ENCODE measurements at places on chromosomes 13 and 19. TPM values are rescaled to one million over a fixed set of nuclear protein-coding genes. Genes with fewer than 3 reads are reported as not detected.

DNA sequence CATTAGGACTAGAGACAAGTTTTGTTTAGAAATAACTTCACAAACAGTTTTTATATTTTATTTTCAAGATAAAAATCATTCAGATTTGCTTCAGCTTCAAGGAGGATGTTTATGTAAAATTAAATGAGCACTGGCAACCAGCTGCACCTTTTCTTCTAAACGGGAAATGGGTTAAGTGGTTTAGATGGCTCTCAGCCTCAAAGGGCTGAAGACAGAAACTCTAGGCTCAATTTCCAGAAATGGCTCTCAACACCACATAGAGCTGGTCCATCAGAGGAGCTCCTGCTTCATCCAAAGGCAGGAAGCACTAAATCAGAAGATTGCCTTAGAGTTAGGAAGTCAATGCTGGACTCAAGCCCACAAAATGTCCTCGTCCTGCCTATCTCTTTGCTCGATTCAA lies 74.7 kb downstream of the ZNF429 start:
- H3K27ac ChIP-seq, result no peak overlapping the region
- H3K4me1 ChIP-seq, result no peaks in the 10 kb centered on the region
- no peak for DNase-seq
- no peak overlapping the region for H3K4me3 ChIP-seq

DNA sequence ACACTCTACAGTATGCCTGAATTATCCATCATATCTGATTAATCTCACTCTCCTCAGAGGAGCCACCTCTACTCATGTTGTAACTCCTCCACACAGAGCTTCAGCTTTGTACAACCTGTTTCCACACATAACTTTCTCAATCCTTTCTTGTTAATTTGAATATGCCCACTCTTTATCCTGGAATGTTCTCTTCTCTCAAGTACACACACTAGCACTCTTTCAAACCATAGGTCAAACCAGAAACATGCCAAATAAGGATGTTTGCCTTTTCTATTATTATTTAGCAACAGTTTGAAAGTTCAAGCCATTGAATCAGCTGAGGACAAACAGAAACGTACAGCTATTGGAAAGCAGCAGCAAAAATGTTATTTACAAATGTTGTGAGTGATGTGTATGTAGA lies 110.3 kb downstream of the MIPEP start:
- peaks cover 23% of the 10 kb centered on the region for H3K36me3 ChIP-seq
- no peak overlapping the region for H3K27ac ChIP-seq
- H3K4me3 ChIP-seq, result no peak overlapping the region
- no peaks in the 10 kb centered on the region for H3K27me3 ChIP-seq
- DNase-seq, result no peak

GRCh38 chr13:75879656-75880055 lies 243.5 kb downstream of the LMO7 start:
- H3K4me3 ChIP-seq, result no peak overlapping the region
- no peak overlapping the region for H3K27ac ChIP-seq
- H3K4me1 ChIP-seq, result peaks cover 27% of the 10 kb centered on the region
- no peaks in the 10 kb centered on the region for H3K36me3 ChIP-seq
- 0 out of 2 replicates have a peak, but pooled peaks cover 3% of the 10 kb centered on the region for H3K27me3 ChIP-seq

The CATSPERD gene
- total RNA-seq, result not detected

The TEAD2 gene
- total RNA-seq, result 104 TPM

Measured in WTC11 (cell line).